ENCODE measurements at places on chromosomes 13 and 19. TPM values are rescaled to one million over a fixed set of nuclear protein-coding genes. Genes with fewer than 3 reads are reported as not detected.

DNA sequence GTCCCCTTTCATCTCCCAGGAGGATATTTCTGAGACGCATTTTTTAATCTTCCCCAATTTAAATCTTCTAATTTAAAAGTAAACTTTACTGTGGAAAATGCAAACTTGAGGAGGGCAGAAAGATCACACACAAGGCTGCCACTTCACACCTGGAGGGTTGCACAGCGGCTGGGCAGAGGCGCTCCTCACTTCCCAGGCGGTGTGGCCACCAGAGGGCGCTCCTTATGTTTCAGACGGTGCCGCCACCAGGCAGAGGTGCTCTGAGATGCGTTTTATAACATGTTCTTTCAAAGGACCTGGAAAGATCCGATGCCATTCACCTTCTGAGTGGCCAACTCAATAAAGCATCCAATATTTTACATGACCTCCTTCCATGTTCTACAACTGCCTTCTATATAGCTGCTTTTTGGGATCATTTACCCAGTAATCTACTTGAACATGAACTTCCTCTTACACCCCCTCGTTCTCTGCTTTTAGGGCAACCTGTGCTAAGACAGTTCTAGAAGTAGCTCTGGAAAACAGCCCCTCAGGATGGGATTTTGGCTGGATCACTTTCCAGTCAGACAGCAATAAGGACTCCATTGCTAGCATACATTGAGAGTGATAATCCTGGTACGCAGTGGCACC is 14.8 kb upstream of the MTUS2 start:
- no peak for DNase-seq

- no peak for DNase-seq
Observed at GRCh38 chr13:111373486-111373885, 53.0 kb downstream of the TEX29 start.

- DNase-seq, result no peak
Observed at GRCh38 chr13:110108348-110109139, 198.4 kb downstream of the COL4A1 start.

DNA sequence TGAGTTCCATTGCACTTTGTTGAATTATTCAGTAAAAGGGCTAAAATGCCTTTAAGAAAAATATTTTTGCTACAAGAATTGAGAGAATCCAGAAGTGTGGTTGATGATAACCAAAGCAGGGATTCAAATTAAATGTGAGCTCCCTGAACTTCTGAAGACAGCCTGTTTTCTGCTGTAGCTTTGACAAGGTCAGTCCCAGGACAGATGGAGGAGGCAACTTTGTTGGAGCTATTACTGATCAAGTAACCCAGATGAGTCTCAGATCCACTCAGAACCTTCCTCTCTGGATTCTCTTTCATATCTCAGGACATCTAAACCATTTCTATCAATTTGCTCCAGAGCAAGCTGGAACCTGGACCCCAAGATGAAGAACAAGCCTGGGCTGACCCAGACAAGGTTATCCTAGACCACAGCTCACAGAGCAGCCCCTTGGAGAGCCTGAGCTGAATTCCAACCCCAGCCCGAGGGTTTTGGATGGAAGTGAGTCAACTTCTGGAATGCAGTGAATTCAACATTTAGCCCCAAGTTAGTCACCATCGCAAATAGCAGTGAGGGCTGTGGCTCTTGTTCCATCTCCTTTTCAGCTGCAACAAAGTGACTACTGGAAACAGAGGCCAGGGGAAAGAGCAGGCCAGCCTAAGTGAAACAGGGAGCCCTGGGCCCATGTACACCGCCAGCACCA is 137.8 kb upstream of the TSC22D1 start:
- no peak for DNase-seq

GRCh38 chr13:107743983-107744382 is 471.4 kb downstream of the LIG4 start:
- peak; percentile 85 for DNase-seq

DNA sequence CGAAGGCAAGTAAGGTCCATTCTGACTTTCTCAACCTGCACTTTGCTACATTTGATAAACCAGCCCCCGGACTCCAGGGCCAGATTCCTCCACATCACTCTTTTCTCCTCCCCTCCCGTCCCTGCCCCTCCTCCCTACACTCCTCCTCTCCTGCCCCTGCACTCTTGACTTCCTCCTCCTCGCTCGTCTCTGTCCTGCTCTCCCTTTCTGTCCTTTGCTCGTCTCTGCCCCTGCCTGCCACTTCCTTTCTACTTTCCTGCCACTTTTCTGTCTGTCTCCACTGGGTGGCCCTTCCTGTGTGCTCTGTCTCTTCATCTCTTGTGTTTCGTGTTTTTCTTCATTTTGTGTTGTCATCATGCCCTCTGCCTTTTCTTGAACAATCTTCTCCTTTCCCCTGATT is 7.0 kb downstream of the U2AF2 start:
- no peak for DNase-seq

- DNase-seq, result no peak
Observed at GRCh38 chr19:46144756-46145155, 3.3 kb upstream of the IGFL2 start.

DNA sequence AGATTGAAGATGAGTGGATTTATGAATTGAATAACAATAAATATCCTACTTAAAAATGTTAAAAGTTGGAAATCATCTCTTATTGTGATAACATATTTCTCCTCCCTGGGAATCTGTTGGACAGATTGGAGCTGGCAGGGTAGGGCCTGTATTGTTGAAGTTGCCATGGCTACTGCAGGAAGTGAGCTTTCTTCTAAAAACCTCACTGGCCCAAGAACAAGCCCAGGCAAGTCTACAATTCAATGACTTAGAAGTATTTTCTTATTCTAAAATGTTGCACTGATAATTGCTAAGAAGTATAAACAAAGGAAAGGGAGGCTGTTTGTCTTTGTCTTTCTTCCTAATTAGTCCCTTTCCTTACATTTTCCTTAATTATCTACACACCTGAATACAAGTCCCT is 112.1 kb downstream of the DLEU7 start:
- no peak for DNase-seq

DNA sequence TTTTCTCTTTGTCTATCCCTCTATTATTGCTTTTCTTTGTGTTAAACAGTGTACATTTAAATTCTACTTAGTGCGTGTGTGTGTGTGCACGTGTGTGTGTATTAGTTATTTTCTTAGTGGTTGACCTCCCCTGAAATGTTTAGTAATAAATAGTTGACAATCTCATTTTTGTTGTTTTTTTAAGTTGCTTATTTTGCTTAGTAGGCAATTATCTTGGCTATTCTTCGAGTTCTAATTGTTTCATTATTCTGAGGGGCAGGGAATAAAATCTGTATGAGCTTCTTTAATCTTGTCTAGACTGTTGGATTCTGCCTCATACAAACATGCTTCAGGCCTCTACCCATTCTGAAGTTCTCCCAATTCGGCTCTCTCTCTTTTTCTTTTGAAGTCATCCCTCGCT is 1169.0 kb upstream of the ATXN8OS start:
- DNase-seq, result no peak

GRCh38 chr13:99563404-99563803 is 62.1 kb downstream of the TM9SF2 start:
- no peak for DNase-seq

- no peak for DNase-seq
Observed at GRCh38 chr13:31761951-31762350, 22.6 kb downstream of the RXFP2 start.

Gene COG6
- total RNA-seq, result 40.2 TPM

Gene KLC3
- 0.17 TPM for total RNA-seq
